ENCODE measurements at places on chromosomes 16 and 17.

DNA sequence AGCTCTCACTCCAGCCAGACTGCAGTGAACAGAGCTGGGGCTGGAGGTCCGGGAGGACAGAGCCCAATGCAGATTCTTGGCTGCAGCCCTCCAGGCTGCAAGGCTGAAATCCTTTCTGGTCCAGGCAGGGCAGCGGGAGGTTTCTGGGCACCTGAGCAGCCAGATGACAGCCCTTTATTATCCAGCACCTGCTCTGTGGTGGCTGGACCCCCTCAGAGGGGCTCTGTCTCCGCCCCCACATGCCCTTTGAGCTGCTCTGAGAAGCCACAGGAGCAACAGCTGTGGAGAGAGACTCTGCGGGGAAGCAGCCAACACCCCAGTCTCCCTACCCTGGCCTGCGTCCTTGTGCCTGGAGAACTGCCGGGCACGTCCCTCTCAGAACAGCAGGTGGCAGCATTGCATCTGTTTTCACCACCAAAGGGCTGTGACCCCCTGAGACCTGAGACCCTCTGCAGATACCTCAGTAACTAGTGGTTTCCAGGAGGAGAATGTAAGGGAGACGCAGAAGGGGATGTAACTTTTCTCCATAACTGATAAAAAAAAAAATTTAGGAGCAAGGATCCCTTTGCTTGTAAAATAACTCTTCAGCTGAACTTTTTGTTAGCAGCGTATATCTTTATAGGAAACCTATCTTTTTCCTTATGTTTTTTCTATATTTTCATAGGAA lies 3.7 kb upstream of the CNP start:
- DNase-seq, result peak; percentile 55

DNA sequence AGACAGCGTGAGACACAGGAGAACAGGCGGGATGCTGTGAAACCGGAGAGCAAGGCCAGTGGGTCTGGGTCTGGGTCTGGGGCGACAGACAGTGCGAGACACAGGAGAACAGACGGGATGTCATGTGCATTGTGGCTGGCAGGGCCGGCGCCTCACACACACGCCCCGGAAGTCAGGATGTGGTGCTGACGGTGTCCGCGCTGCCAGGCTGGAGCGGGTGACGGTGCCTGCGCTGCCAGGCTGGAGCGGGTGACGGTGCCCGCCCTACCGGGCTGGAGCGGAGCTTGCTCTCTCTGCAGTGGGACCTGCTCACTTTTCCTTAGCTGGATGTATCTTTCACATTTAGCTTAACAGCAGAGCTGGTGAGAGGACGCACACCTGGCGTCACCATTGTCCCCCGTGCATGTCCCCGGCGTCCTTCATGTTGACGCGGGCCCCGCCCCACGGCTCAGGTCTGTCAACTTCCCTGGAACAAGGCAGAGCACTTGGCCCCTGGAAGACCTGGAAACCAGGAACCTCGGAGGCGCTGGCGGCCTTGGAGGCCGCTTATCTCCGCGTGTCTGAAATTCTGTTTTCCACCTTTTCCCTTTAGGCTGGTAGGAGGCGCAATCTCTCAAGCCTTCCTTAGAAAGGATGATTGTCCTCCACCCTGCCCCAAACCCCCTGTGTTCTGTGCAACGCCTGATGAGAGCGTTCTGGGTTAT lies 43.0 kb upstream of the ZNF750 start:
- DNase-seq, result peak; percentile 41

DNA sequence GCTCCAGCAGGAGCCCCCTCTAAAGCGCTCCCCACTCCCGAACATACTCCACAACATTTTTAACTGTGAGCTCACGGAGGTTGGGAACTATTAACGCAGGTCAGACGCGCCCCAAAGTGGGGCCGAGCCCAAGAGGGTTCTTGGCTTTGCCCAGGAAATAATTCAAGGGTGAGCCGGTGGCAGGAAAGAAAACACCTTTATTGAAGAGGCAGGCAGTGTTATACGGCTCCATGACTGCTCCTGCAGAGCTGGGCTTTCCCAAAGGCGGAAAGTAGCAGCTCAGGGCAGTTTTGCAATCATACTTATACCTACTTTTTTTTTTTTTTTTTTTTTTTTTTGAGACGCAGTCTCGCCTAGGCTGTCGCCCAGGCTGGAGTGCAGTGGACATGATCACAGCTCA lies 6.2 kb downstream of the ADCY9 start:
- DNase-seq, result no peak

DNA sequence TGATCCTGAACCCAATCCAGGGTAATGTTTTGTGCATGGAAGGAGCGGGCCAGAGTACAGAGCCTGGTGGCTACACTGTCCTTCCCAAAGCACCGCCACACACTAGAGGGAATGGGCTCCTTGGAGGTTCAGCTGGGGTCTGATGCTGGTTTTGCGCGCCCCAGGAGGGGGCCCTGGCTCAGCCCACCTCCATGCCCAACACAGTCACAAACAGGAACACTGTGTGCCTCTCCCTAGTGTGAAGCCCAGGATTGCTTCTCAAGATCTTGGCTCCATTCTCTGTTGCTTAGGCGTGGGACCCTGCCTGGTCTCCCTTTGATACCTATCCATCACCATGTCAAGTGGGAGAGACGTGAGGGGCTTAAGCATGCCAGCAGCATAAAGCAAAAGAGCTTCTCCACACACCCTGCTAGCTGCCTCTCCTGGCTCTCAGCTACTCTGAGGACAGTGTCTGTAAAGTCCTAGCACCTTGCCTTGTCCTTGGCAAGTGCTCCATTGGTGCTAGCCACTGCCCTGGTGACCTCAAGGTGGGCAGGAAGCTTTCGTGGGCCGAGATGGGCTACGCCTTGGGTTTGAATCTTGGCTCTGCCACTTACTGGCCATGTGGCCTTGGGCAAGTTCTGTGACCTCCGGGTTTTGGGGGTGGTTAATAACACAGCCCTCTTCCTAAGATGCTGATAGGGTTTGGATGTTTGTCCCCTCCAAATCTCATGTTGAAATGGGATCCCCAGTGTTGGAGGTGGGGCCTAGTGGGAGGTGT lies 122.2 kb downstream of the C16orf78 start:
- DNase-seq, result no peak

GRCh38 chr17:8843344-8843743 lies 24.1 kb downstream of the PIK3R6 start:
- DNase-seq, result peak; percentile 17

- DNase-seq, result peak; percentile 61
These were observed 14.0 kb downstream of the COPZ2 start for GRCh38 chr17:48023400-48024148.

- DNase-seq, result no peak
These were observed 181.9 kb downstream of the RBFOX3 start for GRCh38 chr17:79428988-79429387.

DNA sequence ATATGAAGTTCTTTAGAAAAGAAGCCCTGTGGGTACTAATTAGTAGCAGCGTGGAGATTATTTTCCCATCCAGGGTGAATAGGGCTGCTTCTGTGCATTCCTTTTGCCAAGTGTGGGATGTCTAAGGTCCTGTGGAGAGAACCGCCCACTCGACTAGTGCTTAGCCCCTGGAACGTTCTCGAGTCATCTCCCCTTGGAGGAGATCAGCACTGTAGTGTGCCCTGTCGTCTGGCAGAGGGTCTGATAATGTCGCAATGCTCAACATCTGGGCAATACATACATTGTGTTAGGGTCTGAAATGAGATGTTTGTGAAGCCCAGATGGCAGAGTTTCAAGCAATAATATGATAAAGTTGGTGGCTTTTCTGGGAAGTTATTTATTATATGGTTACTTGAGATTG lies 64.8 kb downstream of the SPECC1 start:
- no peak for DNase-seq

GRCh38 chr17:80545499-80545826 lies 825 bp downstream of the RPTOR start:
- no peak for DNase-seq

DNA sequence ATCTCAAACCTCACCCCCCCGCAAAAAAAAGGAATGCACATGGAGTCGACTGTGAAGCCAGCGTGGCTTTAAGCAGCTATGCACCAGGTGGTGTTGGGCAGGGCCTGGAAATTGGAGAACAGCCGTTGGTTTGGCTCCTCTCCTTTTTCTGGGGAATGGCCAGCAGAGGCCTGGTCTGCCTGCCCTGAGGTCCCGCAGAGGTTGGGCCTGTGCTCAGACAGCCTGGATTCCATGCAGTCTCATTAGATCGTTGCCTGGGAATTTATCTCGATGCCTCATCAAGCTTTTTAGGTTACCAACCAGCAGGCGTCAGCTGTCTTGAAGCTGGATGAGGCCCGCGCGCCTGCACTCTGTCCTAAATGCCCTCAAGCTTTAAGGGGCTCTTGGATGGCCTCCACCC lies 9.8 kb downstream of the SLC12A3 start:
- no peak for DNase-seq

DNA sequence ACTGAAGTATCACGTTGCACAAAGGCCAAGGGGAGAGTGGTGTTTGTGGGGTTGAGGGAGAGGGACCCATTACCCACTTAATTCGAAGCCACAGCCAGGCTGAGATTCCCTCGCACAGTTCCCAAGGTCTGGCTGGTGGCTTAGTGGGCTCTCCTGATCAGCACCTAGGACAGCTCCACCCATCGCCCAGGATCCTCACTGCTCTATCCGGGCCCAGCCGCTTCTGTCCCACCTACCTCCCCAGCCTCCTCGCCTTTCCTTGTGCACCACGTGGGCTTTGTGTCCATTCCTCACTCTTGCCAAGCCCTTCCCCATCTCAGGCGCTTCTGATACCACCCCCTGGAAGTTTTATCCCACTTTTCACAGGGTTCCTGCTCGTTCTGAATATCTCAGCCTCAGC lies 163.5 kb downstream of the CCT6B start:
- DNase-seq, result peak; percentile 22

All from inflammatory macrophage (primary cell).